Upper lobe of left lung (tissue), 6 donors: ENCODE measurements at places on chromosomes 12 and 14. TPM values are rescaled to one million over a fixed set of nuclear protein-coding genes. Genes with fewer than 3 reads are reported as not detected.

The RTL1 gene
- not detected for total RNA-seq

The GPR84 gene
- total RNA-seq, result not detected

DNA sequence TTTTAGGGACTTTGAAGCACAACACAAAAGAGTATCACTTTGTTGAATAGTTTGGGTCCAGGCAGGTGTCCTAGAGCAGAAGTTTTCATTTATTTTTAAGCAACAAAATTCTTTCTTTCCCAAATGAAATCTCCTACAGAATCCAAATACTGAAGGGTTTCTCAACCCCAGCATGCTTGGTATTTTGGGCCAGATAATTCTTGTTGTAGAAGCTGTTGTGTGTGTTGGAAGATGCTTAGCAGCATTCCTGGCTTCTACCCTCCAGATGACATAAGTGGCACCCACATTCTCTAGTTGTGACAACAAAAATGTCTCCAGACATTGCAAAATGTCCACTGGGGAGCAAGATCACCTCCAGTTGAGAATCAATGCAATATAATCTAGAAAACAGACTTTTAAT, 97.8 kb downstream of the PRKCH start:
- peak overlapping the region; percentile 46 for H3K27ac ChIP-seq
- no peak for DNase-seq
- H3K4me3 ChIP-seq, result no peak overlapping the region
- H3K27me3 ChIP-seq, result no peaks in the 10 kb centered on the region
- H3K4me1 ChIP-seq, result peaks cover 58% of the 10 kb centered on the region

- H3K4me3 ChIP-seq, result no peak overlapping the region
- H3K27me3 ChIP-seq, result no peaks in the 10 kb centered on the region
- no peaks in the 10 kb centered on the region for H3K36me3 ChIP-seq
Measured at GRCh38 chr14:56885825-56886224, 75.5 kb upstream of the OTX2 start.

DNA sequence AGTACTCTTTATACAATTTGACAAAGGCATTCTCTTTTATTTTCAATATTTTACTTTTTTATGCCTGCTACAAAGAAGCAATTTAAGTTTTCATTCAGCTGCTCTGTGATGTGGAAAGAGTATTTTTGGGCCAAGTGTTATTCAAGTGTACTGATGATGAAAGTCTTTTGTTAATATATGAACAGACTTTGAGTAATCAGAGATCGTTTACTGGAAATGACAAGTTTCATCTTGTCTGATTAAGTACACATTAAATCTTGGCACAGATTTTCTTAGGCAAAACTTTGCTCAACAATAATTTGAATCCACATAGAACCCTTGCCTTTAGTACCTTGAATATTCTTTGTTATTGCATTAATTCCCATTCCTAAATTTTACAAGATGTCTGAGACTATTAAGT, 13.3 kb upstream of the PZP start:
- no peaks in the 10 kb centered on the region for H3K36me3 ChIP-seq
- H3K27me3 ChIP-seq, result no peaks in the 10 kb centered on the region
- no peak overlapping the region for H3K27ac ChIP-seq
- H3K4me1 ChIP-seq, result no peaks in the 10 kb centered on the region
- H3K4me3 ChIP-seq, result no peak overlapping the region

GRCh38 chr12:30002677-30003076, 218.9 kb upstream of the TMTC1 start:
- H3K36me3 ChIP-seq, result no peaks in the 10 kb centered on the region
- H3K4me3 ChIP-seq, result no peak overlapping the region
- H3K27me3 ChIP-seq, result no peaks in the 10 kb centered on the region
- no peaks in the 10 kb centered on the region for H3K4me1 ChIP-seq

DNA sequence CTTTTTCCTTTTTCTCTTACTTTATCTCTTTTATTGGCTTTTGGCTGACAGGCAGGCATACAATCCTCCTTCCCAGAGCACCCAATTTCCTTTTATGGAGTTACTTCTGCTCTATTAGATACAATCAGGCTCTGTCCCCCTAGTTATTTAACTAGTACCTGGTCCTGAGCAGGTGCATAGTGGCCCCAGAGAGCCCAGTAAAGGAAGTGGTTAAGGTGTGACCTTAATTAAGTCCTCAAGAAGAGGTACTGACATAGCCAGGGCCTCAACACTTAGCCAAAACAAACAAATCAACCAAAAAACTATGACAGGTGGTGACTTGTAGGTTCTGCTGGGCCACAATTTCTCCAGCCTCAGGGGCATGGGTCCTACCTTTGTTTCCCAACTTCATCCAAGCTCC, 82.9 kb downstream of the CCDC60 start:
- H3K36me3 ChIP-seq, result no peaks in the 10 kb centered on the region
- H3K4me1 ChIP-seq, result peaks cover 3% of the 10 kb centered on the region
- no peak for DNase-seq
- no peak overlapping the region for H3K4me3 ChIP-seq
- no peaks in the 10 kb centered on the region for H3K27me3 ChIP-seq
- H3K27ac ChIP-seq, result no peak overlapping the region
